ENCODE measurements at places on chromosomes 4 and X.

- no peak for DNase-seq
Observed at GRCh38 chr4:77145842-77146185, 11.2 kb upstream of the CCNG2 start.

- DNase-seq: no peak
Observed at GRCh38 chr4:90060039-90060438, 67.2 kb upstream of the CCSER1 start.

- DNase-seq: peak; percentile 61
Observed at GRCh38 chrX:107678957-107679740, 50.8 kb downstream of the PRPS1 start.

GRCh38 chr4:7526491-7526890 lies 91.8 kb upstream of the PSAPL1 start:
- no peak for DNase-seq

- no peak for DNase-seq
Observed at GRCh38 chr4:37680089-37680488, 6.1 kb downstream of the RELL1 start.

- DNase-seq: no peak
Observed at GRCh38 chr4:43423276-43423675, 530.8 kb downstream of the GRXCR1 start.

- no peak for DNase-seq
Observed at GRCh38 chr4:125702406-125702805, 387.7 kb downstream of the FAT4 start.

- no peak for DNase-seq
Observed at GRCh38 chrX:40912576-40912975, 172.7 kb upstream of the USP9X start.

DNA sequence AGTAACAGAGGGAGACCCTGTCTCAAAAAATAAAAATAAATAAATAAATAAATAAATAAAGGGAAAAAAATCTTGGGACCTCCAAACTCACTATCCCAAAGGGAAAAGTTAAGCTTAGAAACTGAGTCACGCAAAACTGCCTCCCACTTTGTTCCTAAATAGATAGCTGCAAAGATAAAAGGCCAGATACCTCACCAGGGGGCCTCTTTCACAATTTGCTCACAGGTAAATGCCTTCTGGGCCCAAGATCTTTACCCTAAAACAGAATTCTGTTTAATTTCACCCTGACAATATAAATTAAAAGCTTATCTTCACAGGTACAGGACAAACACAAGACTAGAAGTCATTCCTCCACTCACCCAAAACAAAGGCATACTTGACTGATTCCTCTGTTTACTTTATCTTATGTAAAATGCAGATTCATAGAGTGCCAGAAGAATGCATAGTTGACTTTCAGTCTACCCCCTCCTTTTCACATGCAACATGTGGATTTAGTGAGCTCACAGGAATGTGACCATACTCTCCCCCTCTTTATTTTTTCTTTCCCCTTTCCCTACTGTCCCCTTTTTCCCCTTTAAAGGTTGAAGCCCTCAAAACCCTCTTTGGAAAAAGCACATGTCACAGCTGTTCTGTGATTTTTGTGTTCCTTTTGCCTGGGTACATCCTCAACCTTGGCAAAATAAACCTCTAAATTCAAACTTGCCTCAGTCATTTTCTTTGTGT lies 23.4 kb downstream of the ELF2 start:
- no peak for DNase-seq

DNA sequence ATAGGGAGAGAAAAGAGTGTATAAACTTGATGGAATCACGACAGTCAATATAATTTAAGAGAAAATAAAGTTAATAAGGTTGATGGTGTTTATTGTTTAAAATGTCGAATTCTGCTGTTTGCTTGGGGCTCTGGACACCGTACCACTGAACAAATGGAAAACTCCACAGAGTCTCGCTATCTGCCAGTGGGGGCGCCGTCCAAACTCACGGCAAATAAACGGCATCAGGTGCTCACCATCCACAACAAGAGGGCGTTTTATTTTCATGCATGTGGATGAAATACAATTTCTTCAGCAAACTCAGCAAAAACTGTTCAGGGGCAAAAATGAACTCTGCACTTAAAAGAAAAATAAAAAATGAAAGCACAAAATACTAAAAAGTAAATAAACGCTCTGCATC lies 46.6 kb upstream of the FAM47C start:
- DNase-seq: no peak

GRCh38 chr4:74541667-74542066 lies 96.7 kb downstream of the AREG start:
- no peak for DNase-seq

DNA sequence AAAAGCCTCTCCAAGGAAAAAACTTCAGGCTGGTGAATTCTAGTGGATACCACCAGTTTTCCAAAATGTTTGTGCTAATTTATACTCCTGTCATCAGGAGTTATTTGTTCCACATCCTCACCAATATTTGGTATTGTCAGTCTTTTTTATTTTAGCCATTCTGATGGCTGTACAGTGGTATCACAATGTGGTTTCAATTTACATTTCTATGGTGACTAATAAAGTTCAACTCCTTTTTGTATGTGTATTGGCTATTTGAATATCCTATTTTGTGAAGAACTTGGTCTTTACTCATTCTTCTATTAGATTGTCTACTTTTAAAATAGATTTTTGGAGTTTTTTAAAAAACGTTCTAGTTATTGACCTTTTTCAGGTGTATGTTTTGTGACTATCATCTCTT lies 33.0 kb upstream of the FRAS1 start:
- DNase-seq: no peak

DNA sequence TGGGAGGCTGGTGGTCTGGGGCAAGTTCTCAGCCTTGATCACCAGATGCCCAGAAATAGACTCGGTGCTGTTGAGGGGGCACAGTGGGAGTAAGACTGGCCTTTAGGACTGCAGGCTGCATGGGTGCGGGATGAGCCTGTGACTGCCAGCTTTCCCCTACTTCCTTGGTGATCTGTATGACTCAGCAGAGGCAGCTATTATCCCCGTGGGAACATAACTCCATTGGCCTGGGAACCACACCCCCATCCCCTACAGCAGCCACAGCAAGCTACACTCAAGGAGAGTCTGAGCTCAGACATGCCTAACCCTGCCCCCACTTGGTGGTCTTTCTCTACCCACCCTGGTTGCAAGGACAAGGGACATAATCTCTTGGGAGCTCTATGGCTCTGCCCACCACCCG lies 20.6 kb downstream of the CLIC2 start:
- no peak for DNase-seq

DNA sequence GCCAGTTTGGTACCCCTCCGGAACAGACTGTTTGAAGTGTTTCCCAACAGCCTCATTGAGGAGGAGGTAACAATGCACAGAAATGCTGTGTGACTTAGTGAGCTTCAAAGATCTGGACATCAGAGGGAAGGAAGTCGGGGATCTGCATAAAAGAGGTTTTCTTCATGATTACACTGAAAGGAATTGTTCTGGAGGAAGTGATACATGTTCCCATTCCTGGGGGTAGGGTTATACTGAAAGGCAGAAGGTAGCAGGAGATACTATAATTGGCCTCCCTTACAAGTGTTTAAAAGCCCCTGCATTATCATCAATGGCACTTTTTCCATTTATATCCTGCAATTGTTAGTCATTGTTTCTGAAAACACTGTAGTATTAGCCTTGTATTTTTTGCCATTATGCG lies 94.0 kb upstream of the DKK2 start:
- DNase-seq: no peak

DNA sequence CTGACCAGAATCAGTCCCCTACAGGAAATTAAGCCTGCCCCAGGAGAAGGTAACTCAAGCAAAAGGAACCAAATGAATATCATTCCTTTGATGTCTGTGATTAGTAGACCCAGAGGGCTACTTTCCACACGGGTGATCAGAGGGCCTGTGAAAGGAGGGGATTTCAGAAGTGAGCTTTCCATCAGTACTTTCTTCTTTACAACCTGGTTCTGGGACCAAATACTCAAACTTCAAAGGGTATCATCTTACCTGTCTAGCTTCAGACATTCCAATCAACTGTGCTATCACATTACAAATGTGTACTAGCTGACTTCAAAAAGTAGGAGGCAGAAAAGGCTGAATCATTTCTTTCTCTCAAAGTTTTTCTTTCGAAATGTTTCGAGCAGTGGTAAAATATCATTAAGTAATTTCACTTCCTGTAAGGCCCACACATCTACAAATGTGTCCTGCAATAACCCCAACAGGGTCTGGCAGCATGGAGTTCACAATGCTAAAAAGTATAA lies 23.9 kb downstream of the ACSL4 start:
- DNase-seq: no peak

DNA sequence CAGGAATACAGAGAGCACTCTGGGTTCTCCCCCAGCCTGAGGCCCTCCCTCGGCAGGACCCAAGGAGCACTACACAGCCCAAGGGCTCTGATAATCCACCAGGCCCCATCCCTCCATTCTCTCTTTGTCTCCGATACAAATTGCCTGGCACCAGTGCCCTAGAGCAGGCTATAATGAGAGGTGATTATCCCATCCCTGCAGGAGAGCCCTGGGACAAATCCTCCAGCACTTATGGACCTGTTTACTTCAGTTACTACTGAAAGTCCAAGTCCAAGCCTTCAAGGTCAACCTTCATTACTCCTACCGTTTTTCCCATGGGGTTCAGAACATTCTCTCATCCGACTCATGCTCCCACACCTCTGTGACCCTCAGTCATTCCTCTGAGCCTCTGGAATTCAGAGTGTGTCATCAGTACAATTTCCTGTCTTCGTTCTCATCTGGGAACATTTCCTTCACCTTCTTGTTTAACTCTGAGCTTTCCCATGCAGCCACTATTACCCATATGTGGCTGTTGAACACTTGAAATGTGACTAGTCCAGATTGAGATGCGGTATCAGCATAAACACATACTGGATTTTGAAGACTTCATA lies 299.0 kb downstream of the RAPGEF2 start:
- DNase-seq: no peak

GRCh38 chr4:156725257-156725656 lies 246.3 kb downstream of the PDGFC start:
- no peak for DNase-seq

- no peak for DNase-seq
Observed at GRCh38 chrX:10922159-10922558, 189.0 kb upstream of the HCCS start.

- no peak for DNase-seq
Observed at GRCh38 chr4:62709618-62710252, 1509.6 kb downstream of the ADGRL3 start.

DNA sequence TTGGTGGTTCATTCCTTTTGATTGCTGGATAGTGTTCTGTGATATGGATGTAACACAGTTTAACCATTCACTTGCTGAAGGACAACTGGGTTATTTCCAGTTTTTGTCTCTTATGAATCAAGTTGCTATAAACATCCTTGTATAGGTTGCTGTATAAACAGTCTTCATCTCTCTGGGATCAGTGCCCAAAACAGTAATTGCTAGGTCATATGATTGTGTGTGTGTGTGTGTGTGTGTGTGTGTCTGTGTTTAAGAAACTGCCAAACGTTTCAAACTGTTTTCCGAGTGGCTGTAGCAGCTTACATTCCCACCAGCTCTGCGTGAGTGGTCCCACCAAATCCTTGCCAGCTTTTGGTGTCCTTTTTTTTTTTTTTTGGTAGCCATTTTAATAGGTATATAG lies 60.4 kb downstream of the F11 start:
- DNase-seq: no peak

Data from T-helper 2 cell (primary cell).